ENCODE measurements at places on chromosomes 6 and 20. TPM values are rescaled to one million over a fixed set of nuclear protein-coding genes. Genes with fewer than 3 reads are reported as not detected.
A peak's percentile ranks its signal among the peaks of the same experiment; 100 is the strongest.

GRCh38 chr6:49333345-49334125 lies 129.5 kb downstream of the MMUT start:
- H3K4me1 ChIP-seq, result no peaks in the 10 kb centered on the region
- H3K27ac ChIP-seq, result no peak overlapping the region
- H3K4me3 ChIP-seq, result no peak overlapping the region

- no peaks in the 10 kb centered on the region for H3K36me3 ChIP-seq
- H3K27me3 ChIP-seq, result no peaks in the 10 kb centered on the region
- H3K27ac ChIP-seq, result no peak overlapping the region
- H3K4me3 ChIP-seq, result no peak overlapping the region
- H3K4me1 ChIP-seq, result no peaks in the 10 kb centered on the region
These were observed 4.5 kb upstream of the DEFB126 start for GRCh38 chr20:137668-138490.

DNA sequence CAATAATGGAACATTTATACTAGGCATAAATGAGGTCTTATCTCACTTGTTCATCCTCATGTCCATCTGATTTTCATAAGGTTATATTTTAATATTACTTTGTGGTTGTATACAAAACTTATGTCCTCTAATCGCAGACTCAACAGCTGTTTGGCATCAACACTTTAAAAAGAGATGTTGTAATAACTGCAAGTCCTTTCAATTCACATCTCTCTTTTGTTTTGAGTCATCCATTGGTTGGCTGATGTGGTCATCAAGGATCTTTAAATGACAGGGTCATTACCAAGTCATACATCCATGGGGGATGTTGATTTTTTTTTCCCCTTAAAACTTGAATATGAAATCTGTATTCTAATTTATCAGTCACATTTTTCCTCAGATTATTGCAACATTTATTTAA lies 299.4 kb upstream of the NRSN1 start:
- H3K27ac ChIP-seq, result no peak overlapping the region
- no peak overlapping the region for H3K4me3 ChIP-seq
- no peaks in the 10 kb centered on the region for H3K36me3 ChIP-seq
- H3K4me1 ChIP-seq, result no peaks in the 10 kb centered on the region

GRCh38 chr6:144006736-144007477 lies 1.2 kb downstream of the PLAGL1 start:
- peak overlapping the region; percentile 75 for H3K27ac ChIP-seq
- H3K4me3 ChIP-seq, result peak overlapping the region; percentile 67
- no peak for DNase-seq
- H3K27me3 ChIP-seq, result no peaks in the 10 kb centered on the region
- H3K36me3 ChIP-seq, result no peaks in the 10 kb centered on the region

GRCh38 chr6:30530014-30530413 lies 26.3 kb downstream of the GNL1 start:
- no peaks in the 10 kb centered on the region for H3K27me3 ChIP-seq
- H3K36me3 ChIP-seq, result no peaks in the 10 kb centered on the region
- H3K27ac ChIP-seq, result no peak overlapping the region
- no peak overlapping the region for H3K4me3 ChIP-seq
- DNase-seq, result no peak

GRCh38 chr6:148343047-148343782 lies 577 bp downstream of the SASH1 start:
- H3K27ac ChIP-seq, result peak overlapping the region; percentile 58
- DNase-seq, result no peak
- H3K27me3 ChIP-seq, result no peaks in the 10 kb centered on the region
- peaks cover 36% of the 10 kb centered on the region for H3K4me1 ChIP-seq
- H3K4me3 ChIP-seq, result peak overlapping the region; percentile 93

- H3K4me3 ChIP-seq, result no peak overlapping the region
- H3K36me3 ChIP-seq, result no peaks in the 10 kb centered on the region
- H3K4me1 ChIP-seq, result peaks cover 15% of the 10 kb centered on the region
These were observed 35.5 kb downstream of the NSFL1C start for GRCh38 chr20:1431158-1431557.

DNA sequence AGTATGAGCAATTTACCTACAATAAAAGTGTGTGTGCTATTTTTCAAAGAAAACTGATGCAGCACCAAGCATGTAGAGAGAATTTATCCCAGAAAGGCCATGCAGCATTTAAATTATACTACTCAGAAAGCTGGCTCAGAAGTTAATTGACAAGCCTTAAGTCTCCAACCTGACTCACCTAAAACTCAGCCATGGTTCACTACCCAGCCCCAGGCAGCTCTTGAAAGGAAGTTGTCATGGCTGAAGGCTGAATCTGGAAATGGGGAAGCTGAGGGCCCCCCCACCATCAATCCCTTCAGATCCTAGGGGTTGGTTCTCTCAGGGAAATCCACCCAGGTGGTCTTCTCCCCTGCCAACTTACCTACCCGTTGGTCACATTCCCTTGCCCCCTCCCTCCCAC lies 19.7 kb downstream of the PPIL6 start:
- no peak overlapping the region for H3K4me3 ChIP-seq
- H3K4me1 ChIP-seq, result peaks cover 19% of the 10 kb centered on the region
- no peak for DNase-seq
- H3K36me3 ChIP-seq, result no peaks in the 10 kb centered on the region
- no peak overlapping the region for H3K27ac ChIP-seq

- no peaks in the 10 kb centered on the region for H3K4me1 ChIP-seq
- no peak for DNase-seq
- peaks cover 11% of the 10 kb centered on the region for H3K27me3 ChIP-seq
- H3K36me3 ChIP-seq, result no peaks in the 10 kb centered on the region
- no peak overlapping the region for H3K27ac ChIP-seq
- H3K4me3 ChIP-seq, result no peak overlapping the region
These were observed 95.0 kb downstream of the SCML4 start for GRCh38 chr6:107729098-107729497.

GRCh38 chr20:21090721-21091120 lies 15.4 kb downstream of the LINC00237 start:
- H3K4me1 ChIP-seq, result no peaks in the 10 kb centered on the region
- H3K27ac ChIP-seq, result no peak overlapping the region
- DNase-seq, result no peak
- H3K36me3 ChIP-seq, result no peaks in the 10 kb centered on the region
- H3K4me3 ChIP-seq, result no peak overlapping the region
- no peaks in the 10 kb centered on the region for H3K27me3 ChIP-seq

DNA sequence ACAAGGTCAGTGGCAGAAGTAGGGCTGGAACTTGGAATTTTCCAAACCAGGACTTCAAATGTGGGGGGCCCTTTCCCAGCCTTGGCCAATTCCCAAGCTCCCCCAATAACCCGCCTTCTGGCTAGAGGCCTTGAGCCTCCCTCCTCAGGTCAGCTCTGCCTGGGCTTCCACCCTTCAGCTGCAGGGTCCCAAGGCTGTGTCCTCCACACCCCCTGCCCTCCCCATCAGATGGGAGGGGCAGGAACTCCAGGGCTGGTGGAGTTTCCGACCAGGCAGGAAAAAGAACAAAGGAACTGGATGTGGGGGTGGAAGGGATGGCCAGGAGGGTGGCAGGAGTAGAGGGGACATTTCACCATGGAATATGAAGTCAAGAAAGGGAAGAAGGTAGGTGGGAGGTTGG lies at the start of gene CCM2L:
TSS of gene CCM2L (plus strand) at position 338 of the 400 bp plus-strand sequence. CDS start at position 355, 17 bp downstream.
- DNase-seq, result no peak
- H3K27me3 ChIP-seq, result peaks cover 10% of the 10 kb centered on the region
- no peak within 1 kb of the TSS for H3K4me3 ChIP-seq
- H3K27ac ChIP-seq, result no peak within 1 kb of the TSS

Gene RAET1L
- polyA plus RNA-seq, result 8.5 TPM

Gene LHFPL5
- polyA plus RNA-seq, result not detected

Gene SLC22A16
- not detected for polyA plus RNA-seq
